Stimulated activated CD4-positive, alpha-beta T cell treated with anti-CD3 and anti-CD28 coated beads, Interleukin-4, amount 100 ng/mL, for 4 hours (primary cell): ENCODE measurements at places on chromosomes 13 and 19.

DNA sequence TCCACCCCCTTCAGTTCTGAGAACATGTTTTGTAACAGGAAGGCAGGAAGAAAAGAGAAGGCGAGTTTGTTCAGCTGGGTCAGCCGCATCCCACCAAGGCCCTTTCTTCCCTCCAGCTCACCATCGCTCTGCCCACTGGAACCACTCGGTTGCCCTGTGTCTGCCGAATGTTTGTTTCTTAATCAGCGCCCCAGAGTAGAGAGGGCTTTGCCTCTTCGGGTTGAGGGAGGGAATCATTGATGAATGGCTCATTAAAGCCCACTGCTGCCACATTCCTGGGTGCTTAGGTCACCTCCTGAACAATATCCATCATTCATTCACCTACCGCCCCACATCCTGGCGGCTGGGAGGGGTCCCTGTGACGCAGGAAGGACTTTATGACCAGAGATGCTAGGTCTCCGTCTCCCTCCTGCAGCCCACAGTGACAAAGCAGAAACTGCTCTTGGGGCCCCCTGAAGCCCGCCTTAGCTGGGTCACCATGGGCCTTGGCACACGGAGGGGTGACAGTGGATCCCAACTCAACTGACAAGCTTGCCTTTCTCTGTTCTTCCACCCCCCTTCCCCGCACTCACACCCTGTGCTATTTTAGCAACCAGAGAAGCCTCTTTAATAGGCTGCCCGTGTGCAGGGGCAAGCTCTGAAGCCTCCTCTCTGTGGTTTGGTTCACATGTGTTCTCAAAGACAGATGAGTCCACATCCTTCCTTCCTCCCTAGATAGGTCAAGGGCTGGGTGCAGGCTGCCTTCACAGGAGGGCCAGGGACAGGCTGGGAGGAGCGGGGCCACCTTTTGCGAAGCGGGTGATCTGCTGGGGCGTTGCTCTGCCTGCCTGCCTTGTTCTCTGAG, 46.2 kb downstream of the ACTN4 start:
- no peak for DNase-seq

DNA sequence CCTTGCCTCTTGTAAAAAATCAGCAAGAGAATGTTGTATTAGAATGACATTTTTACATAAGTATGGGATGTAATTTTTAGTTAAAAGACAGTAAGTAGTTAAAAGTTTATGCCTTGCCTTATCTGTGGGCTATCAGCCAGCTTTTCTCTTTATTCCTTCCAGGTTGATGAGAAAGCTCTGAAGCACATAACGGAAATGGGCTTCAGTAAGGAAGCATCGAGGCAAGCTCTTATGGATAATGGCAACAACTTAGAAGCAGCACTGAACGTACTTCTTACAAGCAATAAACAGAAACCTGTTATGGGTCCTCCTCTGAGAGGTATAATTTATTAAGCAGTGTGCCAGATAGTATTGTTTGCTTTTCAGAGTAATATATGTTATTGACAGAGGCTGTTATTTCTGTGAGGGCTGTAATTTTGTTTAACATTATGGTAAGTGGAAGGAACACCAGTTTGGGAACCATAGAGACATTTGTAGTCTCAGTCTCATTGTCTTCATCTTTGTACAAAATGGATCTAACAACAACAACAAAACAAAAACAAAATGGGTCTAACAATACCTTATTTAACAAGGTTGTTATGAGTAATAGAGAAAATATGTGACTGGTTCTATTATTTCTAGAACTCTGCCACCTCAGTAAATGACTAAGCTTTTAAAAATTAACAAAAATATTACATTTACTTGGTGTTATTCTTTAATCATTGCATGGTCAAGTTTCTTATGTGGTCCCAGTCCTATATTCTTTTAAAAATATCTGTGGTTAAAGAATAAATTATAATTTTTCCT, 112.8 kb downstream of the TDRD3 start:
- DNase-seq, result no peak

- DNase-seq, result no peak
Measured at GRCh38 chr13:110784704-110785103, 71.2 kb downstream of the ING1 start.

- DNase-seq, result no peak
Measured at GRCh38 chr13:48646791-48647190, 6.9 kb upstream of the CYSLTR2 start.

GRCh38 chr19:18789883-18790565, 1.1 kb downstream of the COMP start:
- DNase-seq, result peak; percentile 31

DNA sequence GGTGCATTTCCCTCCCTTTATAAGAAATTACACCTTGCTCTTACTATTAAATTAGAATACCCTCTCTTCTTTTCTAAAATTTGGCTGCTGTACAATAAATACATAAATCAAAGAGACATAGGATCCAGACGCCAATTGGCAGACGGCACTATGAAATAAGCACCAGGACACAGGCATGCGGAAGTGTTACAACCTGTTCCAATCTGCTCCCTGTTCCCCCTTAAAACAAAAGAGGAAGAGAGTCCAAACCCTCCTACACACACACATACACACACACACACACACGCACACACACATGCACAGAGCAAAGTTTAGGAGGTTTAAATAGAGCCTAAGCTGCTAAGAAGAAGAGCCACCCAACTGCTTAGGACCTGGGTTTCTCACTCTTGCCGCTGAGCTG, 75.6 kb upstream of the ZNF507 start:
- DNase-seq, result no peak

DNA sequence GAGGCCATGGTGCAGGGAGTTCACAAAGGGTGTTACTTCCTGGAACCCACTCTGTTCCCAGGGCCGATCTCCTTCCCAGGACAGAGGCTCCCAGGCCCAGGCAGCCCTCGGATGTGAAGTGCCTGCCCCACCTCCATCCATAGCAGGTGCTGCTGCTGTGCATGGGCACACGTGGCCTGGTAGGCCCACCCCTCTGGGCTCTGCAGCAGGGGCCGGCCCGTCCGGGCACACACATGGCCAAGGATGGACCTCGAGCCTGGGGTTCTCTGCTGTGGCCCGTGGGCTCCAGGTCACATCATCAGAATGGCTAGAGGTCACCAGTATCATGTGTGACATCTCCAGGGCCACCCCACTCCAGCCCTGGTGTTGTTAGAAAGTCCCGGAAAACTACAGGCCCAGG, 71.8 kb downstream of the GADD45B start:
- DNase-seq, result no peak

GRCh38 chr19:43552616-43553015, 19.6 kb downstream of the ZNF575 start:
- DNase-seq, result no peak

DNA sequence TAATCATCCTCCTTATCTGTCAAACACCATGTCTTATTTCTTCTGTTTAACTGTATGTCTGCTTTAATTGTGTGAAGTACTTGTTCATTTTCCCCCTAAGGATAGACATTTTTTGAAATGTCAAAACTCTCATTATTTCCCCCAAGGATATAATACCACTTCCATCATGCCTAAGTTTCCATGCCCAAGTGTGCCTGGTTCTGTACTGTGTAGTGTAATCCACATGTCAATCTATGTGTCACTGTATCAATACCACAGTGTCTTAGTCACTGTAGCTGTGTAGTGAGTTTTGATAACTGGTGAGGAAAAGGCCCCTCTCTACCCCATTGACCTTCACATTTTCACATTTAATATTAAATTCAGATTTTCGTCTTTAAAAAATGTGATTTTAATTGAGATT, 1265.5 kb downstream of the PCDH9 start:
- DNase-seq, result no peak

DNA sequence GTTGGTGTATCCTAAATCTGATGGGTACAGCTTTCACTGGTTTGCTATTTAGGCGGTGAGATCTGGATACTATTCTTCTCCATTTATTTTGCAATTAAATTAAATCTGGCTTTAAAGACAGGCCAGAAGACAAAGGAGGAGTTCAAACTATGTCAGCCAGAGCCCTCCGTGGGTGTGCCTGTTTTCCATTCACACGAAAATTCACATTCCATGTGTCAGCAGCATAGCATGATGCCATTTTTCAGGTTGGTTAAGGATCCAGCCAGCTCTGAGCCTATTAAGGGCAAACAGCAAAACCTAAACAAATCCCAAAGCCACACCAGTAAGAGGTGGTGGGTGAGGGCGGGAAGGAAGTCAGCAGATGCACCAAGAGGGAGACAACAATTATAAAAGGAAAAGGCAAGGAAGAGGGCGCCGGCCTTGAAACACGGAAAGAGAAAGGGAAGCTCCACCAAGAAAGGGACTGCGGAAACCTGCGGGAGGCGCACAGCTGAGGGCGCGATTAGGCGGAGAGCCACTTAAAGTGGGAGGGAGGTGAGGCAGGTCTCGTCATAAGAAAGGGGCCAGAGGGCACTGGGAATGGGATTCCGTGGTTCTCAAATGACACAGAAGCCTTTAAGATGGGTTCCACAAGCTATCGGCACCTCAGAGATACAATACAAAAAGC, 43.0 kb downstream of the CARS2 start:
- no peak for DNase-seq

- DNase-seq, result no peak
Measured at GRCh38 chr13:114147803-114148520, 15.5 kb upstream of the RASA3 start.

GRCh38 chr13:99182439-99182838, 18.2 kb upstream of the UBAC2 start:
- DNase-seq, result no peak
